ENCODE measurements at places on chromosomes 4 and X.

GRCh38 chr4:113433116-113433515, 328.4 kb downstream of the CAMK2D start:
- no peak for DNase-seq

GRCh38 chr4:8055206-8055605, 103.4 kb downstream of the ABLIM2 start:
- DNase-seq: no peak

DNA sequence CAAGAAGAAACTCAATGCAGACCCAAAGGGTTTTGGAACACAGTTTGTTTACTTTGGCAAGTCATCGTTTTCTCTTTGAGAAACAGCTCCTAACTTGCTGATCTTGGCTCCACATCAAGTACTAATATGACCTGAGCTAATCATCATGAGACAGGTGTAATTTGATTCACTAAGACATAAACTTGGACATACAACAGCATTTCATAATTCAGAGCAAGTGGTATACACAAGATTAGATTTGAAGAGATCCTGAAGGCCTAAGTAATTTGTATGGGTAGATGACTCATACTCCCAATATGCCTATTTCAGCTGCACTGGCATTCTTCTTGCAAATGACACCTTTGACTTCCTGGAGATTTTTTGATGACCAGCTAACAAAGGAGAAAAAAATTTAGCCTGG, 1521.7 kb downstream of the RPA4 start:
- DNase-seq: no peak

- DNase-seq: no peak
Observed at GRCh38 chrX:136163689-136164088, 16.4 kb downstream of the FHL1 start.

- DNase-seq: no peak
Observed at GRCh38 chr4:153265306-153266047, 61.2 kb downstream of the TRIM2 start.

Measured in NCI-H2171 treated with DMSO at 0.1 percent for 48 hours (cell line).